GM19239 (cell line): ENCODE measurements at places on chromosomes 12 and 14.

- no peak for DNase-seq
Observed at GRCh38 chr12:13026286-13026685, 17.9 kb upstream of the FAM234B start.

DNA sequence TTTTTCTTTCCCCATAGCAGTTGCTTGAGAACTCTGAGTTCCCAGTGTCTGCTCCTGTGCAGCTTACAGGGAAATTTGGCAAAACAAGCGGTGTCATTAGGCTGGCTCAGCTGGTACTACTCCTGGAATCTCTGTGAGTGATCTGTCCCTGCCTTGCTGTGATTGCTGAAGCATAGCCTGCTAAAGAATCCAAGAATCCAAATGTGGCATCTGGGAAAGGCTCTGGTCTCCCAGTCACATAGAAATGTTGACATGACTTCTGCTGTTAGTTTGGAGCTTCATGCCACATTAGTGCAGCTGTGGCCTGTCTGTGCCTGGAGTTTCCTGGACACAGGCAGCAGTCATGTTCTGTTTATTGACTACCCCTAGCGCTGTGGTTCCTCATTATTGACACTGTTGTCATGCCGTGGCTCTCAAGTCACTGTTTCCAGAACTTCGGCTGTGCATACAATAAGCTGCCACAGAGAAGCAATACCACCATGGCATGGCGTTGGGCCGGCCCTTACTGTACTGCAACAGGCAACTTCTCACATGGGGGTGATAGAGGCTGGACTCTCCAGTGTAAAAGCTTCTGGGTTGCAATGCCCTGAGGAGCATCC is 166.8 kb downstream of the MYRFL start:
- no peak for DNase-seq

GRCh38 chr14:64581363-64581762 is 31.6 kb downstream of the PPP1R36 start:
- DNase-seq, result no peak

DNA sequence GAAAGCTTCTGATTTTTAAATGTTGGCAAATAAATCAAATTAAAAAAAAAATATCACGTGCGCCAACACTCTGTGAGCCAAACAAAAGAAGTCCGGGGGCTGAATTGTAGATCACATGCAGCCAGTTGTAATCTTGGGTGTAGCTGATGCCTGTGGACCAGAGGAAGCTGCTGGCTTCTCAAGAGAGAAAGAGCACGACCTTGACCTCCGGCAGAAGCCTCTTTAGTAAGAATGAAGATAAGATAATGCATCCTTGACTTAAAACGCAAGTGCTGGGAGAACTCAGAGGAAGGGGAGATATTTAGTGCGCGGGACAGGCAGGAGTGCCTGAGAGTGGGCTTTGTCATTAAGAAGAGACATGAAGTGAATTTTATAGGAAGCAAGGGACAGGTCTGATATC is 162.8 kb upstream of the TBX3 start:
- no peak for DNase-seq

DNA sequence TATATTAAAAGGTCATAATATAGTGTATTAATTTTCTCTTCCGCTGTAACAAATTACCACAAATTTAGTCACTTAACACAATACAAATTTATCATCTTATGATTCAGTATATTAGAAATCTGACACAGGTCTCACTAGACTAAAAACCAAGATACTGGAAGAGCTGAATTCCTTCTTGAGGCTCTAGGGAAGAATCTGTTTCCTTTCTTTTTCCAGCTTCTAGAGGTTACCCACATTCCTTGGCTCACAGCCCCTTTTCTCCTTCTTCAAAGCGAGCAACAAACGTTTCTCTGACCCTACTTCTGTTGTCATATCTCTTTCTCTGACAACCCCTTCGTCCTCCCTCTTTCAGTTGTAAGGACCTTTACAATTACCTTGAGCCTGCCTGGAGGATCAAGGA is 43.4 kb upstream of the AMN1 start:
- no peak for DNase-seq

DNA sequence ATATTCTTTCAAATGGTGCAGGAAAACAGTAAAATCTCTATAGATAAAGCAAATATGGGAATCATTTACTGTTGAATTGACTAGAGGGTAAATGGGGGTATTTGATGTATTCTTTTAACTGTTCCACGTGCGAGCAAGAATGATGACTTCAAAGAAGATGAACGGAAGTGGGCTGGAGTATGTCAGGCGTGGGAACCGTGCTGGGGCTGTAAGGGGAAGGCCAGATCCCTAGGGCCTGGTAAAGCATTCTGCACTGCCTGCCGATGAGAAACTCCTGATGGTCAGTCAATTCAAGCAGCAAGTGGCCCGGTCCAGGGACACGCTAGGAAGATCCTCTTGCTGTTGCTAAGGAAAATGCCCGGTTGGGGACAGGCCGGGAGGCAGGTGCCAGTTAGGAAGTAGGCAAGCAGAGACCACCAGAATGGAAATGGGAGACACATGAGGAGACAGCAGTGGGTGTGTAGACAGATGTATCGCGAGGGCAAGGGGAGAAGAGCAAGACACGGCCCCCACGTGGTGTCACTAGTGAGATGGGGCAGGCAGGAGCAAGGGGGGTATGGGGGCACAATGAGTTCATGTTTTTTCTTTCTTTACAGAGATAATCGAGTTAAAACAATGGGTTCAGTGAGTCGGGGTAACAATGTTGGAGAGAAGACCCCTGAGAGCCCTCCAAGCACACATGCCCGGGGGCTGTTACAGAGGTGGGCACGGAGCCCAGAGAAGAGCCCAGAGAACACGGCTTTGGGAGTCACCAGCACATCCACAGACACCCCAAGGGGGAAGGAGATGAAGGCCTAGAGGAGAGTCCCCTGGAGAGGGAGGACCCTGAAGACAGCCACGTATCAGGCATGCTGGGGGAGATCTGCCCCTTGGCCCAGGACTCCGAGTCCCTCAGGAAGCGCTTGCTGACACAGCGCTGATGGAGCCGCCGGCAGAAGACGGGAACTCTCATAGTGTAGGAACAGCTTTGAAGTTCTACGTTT is 37.2 kb downstream of the FBXO21 start:
- no peak for DNase-seq

- DNase-seq, result no peak
Observed at GRCh38 chr12:44247588-44247987, 411.7 kb downstream of the TMEM117 start.

GRCh38 chr14:92274055-92274454 is 48.9 kb upstream of the SLC24A4 start:
- DNase-seq, result no peak
